ENCODE measurements at places on chromosomes 2 and 18. TPM values are rescaled to one million over a fixed set of nuclear protein-coding genes. Genes with fewer than 3 reads are reported as not detected.

Gene GALNT13
- total RNA-seq, result 0.46 TPM

Gene DPP10
- not detected for total RNA-seq

Gene GNLY
- not detected for total RNA-seq

Gene ADAM23
- total RNA-seq, result 15.3 TPM

Gene CHCHD5
- 6.1 TPM for total RNA-seq

Gene FKBP1B
- 22.8 TPM for total RNA-seq

Gene SCN3A
- under 0.01 TPM for total RNA-seq

Gene MYO7B
- total RNA-seq, result 1.5 TPM

Gene C2orf42
- 10.4 TPM for total RNA-seq

Gene XDH
- total RNA-seq, result not detected

Gene PIKFYVE
- 31.8 TPM for total RNA-seq

All from pulmonary artery endothelial cell (primary cell).